ENCODE measurements at places on chromosomes 3 and 15. TPM values are rescaled to one million over a fixed set of nuclear protein-coding genes. Genes with fewer than 3 reads are reported as not detected.

C3orf85 gene
- total RNA-seq, result not detected

TOPAZ1 gene
- not detected for total RNA-seq

MAP6D1 gene
- 1.1 TPM for total RNA-seq

POLQ gene
- 0.17 TPM for total RNA-seq

ARGFX gene
- not detected for total RNA-seq

TRAIP gene
- total RNA-seq, result 2.4 TPM

P4HTM gene
- total RNA-seq, result 47.0 TPM

ISL2 gene
- not detected for total RNA-seq

PPP1R14D gene
- not detected for total RNA-seq

GP5 gene
- total RNA-seq, result 3.3 TPM

MYZAP gene
- total RNA-seq, result 0.66 TPM

NDUFB4 gene
- total RNA-seq, result 84.0 TPM

DUOXA2 gene
- total RNA-seq, result not detected

GRCh38 chr3:15636028-15636709 is 34.6 kb downstream of the BTD start:
- no peaks in the 10 kb centered on the region for H3K36me3 ChIP-seq
- H3K27ac ChIP-seq, result peak overlapping the region; percentile 5
- H3K4me1 ChIP-seq, result peaks cover 16% of the 10 kb centered on the region
- no peak overlapping the region for H3K4me3 ChIP-seq
- DNase-seq, result peak; percentile 51
- no peaks in the 10 kb centered on the region for H3K27me3 ChIP-seq

DNA sequence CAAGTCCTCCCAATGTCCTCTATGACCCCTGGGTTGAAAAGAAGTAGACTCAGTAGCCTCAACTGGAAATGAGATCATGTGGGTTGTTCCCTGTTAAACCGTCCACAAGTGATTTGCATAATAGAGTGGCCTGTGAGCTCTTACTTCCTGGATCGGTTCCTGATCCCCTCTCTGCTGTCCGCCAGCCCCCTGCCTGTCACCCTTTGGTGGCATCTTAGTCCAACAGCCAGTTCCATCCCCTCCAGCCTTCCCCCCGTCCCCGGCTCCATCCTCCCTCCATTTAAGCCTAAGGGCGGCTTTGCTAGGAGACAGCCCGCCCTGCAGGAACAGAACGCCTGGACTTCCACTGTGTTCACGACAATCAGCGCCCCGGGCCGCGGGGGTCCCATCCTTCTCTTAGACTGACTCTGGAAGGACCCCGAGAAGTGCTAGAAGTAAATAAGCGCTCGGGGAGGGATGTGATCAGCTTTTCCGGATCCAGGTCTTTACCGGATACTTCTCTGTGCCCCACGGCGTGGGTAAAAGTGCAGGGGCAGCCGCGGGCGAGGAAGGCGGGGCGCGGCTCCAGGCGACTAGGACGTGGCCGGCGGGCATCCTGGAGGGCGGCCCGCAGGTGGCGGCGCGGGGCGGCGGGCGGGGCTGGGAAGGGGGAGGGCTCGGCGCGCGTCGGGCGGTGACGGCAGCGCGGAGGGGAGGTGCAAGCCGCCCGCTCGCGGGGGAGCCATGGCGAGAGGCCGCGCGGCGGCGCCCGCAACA is 51.2 kb upstream of the ULK4 start:
- peak overlapping the region; percentile 96 for H3K27ac ChIP-seq
- H3K4me3 ChIP-seq, result peak overlapping the region; percentile 78
- peak; percentile 69 for DNase-seq
- peaks cover 32% of the 10 kb centered on the region for H3K4me1 ChIP-seq
- no peaks in the 10 kb centered on the region for H3K36me3 ChIP-seq

DNA sequence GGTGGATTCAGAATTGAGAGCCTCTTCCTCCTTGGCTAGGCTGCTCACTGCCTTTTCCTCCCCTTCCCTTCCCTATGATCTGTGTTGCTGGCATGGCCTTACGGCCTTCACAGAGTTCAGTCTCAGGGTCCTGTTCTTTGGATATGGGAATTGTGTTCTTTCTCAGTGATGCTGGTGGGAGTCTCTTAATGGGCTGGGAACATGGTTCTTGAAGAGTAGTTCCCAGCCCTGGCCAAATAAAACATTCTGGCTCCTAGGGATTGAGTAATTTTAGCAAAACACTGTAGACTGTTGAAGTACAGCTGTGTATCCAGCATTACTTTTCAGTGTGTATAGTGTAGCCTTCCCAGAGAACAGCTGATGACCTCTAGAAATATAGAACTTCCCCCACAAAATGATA is 22.6 kb upstream of the FILIP1L start:
- H3K4me3 ChIP-seq, result no peak overlapping the region
- no peaks in the 10 kb centered on the region for H3K27me3 ChIP-seq
- no peaks in the 10 kb centered on the region for H3K36me3 ChIP-seq
- no peaks in the 10 kb centered on the region for H3K4me1 ChIP-seq
- H3K27ac ChIP-seq, result no peak overlapping the region

GRCh38 chr3:78659386-78659987 is 1108.3 kb downstream of the ROBO1 start:
- H3K36me3 ChIP-seq, result no peaks in the 10 kb centered on the region
- H3K27me3 ChIP-seq, result no peaks in the 10 kb centered on the region
- no peak overlapping the region for H3K4me3 ChIP-seq
- H3K27ac ChIP-seq, result no peak overlapping the region
- no peak for DNase-seq
- H3K4me1 ChIP-seq, result no peaks in the 10 kb centered on the region

GRCh38 chr15:61840090-61840489 is 220.2 kb downstream of the VPS13C start:
- no peak overlapping the region for H3K27ac ChIP-seq
- DNase-seq, result no peak
- peaks cover 7% of the 10 kb centered on the region for H3K4me1 ChIP-seq
- H3K27me3 ChIP-seq, result no peaks in the 10 kb centered on the region
- H3K36me3 ChIP-seq, result no peaks in the 10 kb centered on the region
- H3K4me3 ChIP-seq, result no peak overlapping the region

- H3K4me3 ChIP-seq, result no peak overlapping the region
- no peaks in the 10 kb centered on the region for H3K27me3 ChIP-seq
- no peak for DNase-seq
- peaks cover 31% of the 10 kb centered on the region for H3K36me3 ChIP-seq
- H3K27ac ChIP-seq, result no peak overlapping the region
Measured at GRCh38 chr3:16494094-16494493, 19.4 kb downstream of the RFTN1 start.

GRCh38 chr3:43862470-43862869 is 171.7 kb downstream of the ABHD5 start:
- no peak overlapping the region for H3K4me3 ChIP-seq
- H3K36me3 ChIP-seq, result no peaks in the 10 kb centered on the region
- H3K27ac ChIP-seq, result no peak overlapping the region
- DNase-seq, result no peak
- no peaks in the 10 kb centered on the region for H3K4me1 ChIP-seq

GRCh38 chr3:151415289-151415688 is 30.7 kb upstream of the P2RY12 start:
- DNase-seq, result no peak
- no peak overlapping the region for H3K4me3 ChIP-seq
- no peak overlapping the region for H3K27ac ChIP-seq

- peaks cover 46% of the 10 kb centered on the region for H3K36me3 ChIP-seq
- H3K27me3 ChIP-seq, result no peaks in the 10 kb centered on the region
- H3K27ac ChIP-seq, result no peak overlapping the region
- no peak for DNase-seq
Measured at GRCh38 chr3:52625041-52625440, 60.7 kb downstream of the PBRM1 start.

- no peaks in the 10 kb centered on the region for H3K27me3 ChIP-seq
- no peaks in the 10 kb centered on the region for H3K36me3 ChIP-seq
- no peak for DNase-seq
Measured at GRCh38 chr3:196631682-196632045, 7.8 kb upstream of the NRROS start.

DNA sequence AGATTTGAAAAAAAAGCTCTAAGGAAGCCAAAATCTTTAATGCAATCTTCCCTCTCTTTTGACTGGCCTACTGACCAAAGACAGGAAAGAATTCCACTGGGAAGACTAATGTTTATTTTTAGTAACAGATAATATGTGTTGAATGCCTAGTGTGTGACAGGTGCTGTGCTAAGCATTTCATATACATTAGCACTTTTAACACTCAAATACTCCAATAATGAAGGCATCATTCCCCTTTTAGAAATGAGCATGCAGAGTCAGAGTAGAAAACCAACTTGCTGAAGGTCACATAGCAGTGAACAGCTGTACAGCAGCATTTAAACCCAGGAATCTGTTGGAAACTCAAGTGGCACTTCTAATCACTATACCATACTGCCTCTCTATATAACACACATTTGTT is 170.6 kb downstream of the MINAR1 start:
- no peaks in the 10 kb centered on the region for H3K27me3 ChIP-seq
- no peak overlapping the region for H3K27ac ChIP-seq
- H3K36me3 ChIP-seq, result no peaks in the 10 kb centered on the region
- no peaks in the 10 kb centered on the region for H3K4me1 ChIP-seq
- no peak overlapping the region for H3K4me3 ChIP-seq

DNA sequence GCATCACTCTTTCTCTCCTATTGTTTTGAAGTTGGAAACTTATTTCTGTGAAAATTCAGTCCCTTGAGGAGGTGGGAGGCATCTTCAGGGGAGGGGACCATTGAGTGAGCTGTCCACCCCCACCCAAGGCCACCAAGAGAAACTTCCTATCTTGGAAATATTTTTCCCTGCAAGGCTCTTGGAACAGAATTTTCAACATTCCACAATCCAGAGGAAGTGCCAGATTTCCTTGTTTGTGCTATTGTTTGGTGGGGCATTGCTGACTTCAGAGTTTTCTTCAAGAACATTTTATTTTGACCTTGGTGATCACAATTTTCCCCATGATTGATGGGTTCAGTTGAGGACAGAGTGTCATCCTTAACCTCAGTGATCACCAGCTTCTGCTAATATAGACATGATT is 12.0 kb downstream of the DNASE1L3 start:
- peaks cover 6% of the 10 kb centered on the region for H3K4me1 ChIP-seq
- no peak overlapping the region for H3K4me3 ChIP-seq
- DNase-seq, result no peak
- H3K27ac ChIP-seq, result no peak overlapping the region
- no peaks in the 10 kb centered on the region for H3K36me3 ChIP-seq

GRCh38 chr3:162538491-162538890 is 1041.9 kb downstream of the OTOL1 start:
- no peaks in the 10 kb centered on the region for H3K36me3 ChIP-seq
- H3K4me3 ChIP-seq, result no peak overlapping the region
- DNase-seq, result no peak
- no peak overlapping the region for H3K27ac ChIP-seq
- no peaks in the 10 kb centered on the region for H3K27me3 ChIP-seq

DNA sequence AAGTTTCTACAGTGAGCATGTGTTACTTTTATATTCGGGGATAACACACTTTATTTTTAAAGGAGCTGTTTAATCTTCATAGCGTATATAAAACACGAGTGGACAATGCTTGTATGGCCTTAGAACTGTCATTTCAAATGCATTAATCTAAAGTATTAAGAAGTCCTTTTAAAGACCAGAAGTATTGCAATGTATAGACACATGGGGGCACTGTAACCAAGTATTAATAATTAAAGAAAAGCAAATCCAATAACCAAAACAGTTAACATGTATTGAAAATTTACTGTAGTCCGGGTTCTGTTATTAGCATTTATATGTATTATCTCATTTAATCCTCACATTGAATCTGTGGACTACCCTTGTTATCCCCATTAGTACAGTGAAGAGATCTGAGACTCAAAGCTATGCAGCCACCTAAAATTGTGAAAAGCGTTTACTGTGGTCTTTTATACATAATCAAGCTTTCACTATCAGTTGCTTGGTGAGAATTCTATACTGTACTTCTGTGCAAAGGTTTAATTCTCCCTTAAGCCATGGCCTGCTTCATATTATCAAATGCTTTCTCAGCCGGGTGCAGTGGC is 10.1 kb downstream of the ARL14 start:
- H3K4me1 ChIP-seq, result no peaks in the 10 kb centered on the region
- no peaks in the 10 kb centered on the region for H3K27me3 ChIP-seq
- no peak overlapping the region for H3K4me3 ChIP-seq

DNA sequence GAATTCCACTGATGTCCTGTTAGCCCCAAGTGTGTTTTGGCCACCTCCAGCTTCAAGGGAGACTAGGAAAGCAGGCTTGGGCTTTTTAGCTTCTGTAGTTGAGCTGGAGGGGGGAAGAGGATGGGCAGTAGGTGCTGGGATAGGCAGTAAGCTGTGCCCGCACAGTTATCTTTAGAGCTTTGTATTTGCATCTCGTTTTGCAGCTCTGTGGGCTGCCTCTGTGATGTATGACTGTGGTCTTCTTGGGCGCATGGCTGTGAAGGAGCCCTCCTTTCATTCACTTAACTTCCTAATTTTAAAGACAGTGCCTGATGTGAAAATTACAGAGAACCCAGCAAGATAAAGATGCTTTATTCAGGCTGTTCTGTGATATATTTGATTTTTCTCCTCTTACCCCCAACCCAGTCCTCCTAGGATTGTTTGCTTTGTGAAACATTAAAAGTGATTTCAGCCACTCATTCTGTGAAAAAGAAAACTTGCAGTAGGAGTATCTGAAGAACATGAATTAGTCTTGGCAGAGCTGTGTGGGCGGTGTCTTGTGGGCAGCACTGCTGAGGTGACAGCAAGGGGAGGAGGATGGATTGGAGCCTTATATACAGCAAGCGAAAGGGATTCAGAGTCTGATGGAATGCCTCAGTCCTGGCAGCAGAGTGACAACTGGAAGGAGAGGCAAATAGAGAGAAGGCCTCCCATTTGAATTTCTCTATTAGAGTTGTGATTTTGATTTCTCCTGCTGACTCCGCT is 74.3 kb downstream of the LARS2 start:
- H3K27ac ChIP-seq, result no peak overlapping the region
- peaks cover 17% of the 10 kb centered on the region for H3K4me1 ChIP-seq
- H3K4me3 ChIP-seq, result no peak overlapping the region
- H3K36me3 ChIP-seq, result peaks cover 35% of the 10 kb centered on the region
- no peaks in the 10 kb centered on the region for H3K27me3 ChIP-seq

Measured in CD4-positive, alpha-beta T cell (primary cell).